Activated CD8-positive, alpha-beta memory T cell treated with anti-CD3 and anti-CD28 coated beads, Interleukin-2, amount 50 U/mL, for 48 hours (primary cell): ENCODE measurements at places on chromosomes 3 and 15.
A peak's percentile ranks its signal among the peaks of the same experiment; 100 is the strongest.

- DNase-seq: no peak
Measured at GRCh38 chr3:29597376-29598008, 316.6 kb downstream of the RBMS3 start.

DNA sequence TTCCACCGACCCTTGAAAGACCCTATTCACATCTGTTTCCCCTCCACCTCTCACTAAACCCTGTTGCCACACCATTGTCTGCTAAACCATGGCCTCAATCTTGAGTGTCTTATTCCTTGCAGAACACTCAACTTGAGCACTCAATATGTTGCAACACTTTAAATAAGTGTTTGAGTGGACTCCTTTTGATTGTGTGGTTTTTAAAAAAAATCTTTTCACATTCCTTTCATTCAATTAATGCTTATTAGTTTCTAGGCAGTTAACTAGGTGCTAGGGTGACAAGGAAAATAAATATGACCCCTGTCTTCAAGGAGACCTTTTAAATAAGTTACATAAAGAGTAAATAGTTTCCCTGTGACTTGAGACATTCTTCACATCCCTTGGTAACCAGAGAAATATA is 13.3 kb upstream of the HHLA2 start:
- no peak for DNase-seq

DNA sequence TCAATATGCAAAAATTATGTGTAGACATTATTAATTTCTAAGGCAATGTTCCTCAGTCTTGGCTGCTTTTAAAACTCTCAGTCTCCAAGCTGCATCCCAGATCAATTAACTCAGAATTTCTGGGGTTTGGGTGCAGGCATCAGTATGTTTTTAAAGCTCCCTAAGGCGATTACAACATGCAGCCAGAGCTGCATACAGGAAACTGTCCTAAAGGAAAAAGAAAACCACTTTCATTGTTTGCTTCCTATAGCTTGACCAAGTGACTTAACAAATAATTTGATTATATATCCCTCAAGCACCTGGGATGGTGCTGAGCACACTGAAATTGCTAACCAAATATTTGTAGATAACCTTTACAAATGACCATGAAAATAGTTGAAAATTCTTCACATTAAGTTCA is 194.7 kb downstream of the DTWD1 start:
- no peak for DNase-seq

DNA sequence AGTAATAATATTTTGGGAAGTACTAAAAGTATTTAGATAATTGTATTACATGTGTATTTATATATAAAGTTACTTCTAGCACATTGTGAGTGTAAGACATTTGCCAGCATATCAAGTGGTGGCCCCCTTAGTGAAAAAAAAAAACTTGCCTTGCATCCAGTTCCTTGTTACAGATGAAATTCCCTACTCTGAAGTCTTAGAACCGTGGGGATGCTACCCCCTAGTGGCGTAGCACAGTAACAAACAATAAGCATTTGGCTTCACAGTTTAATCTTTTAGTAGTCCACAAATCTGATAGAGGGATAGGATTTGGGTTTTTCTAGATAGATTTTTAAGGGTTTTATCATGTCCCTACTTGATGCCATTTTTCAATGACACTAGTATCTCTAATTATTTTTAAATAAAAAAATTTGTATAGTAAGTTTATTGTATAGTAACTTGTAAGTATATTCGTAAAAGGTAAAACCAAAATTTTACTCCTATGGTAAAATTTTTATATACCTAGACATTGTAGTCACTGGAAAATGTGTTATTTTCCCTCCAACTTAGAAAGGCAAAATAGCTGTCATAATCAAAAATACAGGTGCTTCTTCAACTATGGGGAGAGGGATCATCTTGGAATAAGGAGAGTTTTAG is 14.3 kb downstream of the SMC4 start:
- no peak for DNase-seq

DNA sequence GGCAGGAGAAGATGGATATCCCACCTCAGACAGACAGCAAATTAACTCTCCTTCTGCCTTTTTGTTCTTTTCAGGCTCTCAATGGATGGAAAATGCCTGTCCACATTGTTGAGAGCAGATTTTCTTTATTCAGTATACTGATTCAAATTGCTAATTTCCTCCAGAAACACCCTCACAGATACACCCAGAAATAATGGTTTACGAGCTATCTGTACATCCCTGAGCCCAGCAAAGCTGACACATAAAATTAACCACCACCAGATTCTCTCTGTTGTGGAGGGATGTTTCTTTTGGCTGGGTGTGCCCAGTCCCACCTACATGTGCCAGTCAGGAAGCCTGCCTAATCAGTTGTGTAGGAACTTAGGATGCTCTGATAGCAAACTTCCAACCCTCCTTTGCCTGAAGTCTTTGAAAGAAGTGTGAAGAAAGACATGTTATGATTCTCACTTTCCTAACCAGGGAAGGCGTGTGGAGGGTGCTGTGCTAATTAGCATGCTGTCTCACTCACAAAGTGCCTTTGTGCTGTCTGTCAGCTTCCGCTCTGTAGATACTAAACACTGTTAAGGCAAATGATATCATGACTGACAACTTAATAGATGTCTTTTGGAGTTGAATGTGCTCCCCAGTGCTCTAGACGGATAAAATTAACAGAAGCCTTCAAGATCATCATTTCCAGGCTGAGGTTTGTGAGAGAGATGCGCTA is 208.5 kb downstream of the CLSTN2 start:
- DNase-seq: no peak

- no peak for DNase-seq
Measured at GRCh38 chr3:26624209-26624765, 1.7 kb downstream of the LRRC3B start.

DNA sequence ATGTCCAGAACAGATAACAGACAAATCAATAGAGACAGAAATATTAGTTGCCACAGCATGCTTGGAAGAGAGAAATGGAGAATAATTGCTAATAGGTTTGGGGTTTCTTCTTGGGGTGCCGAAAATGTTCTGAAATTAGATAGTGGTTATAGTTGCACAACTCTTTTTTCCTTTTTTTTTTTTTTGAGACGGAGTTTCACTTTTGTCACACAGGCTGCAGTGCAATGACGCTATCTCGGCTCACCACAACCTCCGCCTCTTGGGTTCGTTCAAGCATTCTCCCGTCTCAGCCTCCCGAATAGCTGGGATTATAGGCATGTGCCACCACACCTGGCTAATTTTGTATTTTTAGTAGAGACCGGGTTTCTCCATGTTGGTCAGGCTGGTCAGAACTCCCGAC is 163.3 kb downstream of the PLCH1 start:
- no peak for DNase-seq

GRCh38 chr15:77825546-77825945 is 192.8 kb upstream of the LINGO1 start:
- no peak for DNase-seq

GRCh38 chr15:39344662-39345141 is 236.2 kb upstream of the THBS1 start:
- DNase-seq: no peak

DNA sequence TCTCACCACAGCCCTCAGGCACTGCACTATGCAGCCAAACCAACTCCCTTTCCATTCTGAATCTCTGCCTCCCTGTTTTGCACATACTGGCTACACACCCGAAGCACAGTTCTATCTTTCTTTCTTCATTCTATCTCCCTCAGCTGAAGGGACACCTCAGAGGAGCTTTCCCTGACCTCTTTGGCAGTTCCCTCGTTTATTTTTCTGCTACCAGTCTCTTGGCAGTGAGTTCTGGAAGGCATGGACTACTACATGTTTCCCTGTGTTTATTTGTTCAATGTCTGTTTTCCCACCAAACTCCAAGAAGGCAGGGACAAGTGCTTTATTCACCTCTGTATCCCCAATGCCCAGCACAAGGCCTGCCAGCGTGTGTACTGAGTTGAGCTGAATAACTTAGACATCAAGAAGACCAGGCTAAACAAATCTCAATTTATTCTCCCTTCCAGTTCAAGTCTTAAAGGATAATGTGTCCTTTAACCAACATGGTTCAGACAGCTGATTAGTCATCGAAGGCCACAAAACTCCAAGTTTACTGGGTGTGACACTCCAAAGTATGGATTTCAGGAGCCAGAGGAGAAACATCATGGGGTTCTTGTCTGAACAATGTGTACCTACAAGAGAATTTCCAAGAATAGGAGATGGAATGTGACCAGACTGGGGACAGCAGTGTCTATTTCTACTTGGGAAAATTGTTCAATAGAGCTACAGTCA is 260.1 kb upstream of the CTNNB1 start:
- DNase-seq: no peak

- DNase-seq: peak; percentile 91
Measured at GRCh38 chr3:66407611-66408218, 93.1 kb downstream of the LRIG1 start.

- DNase-seq: no peak
Measured at GRCh38 chr15:29770796-29771195, 51.5 kb downstream of the TJP1 start.

DNA sequence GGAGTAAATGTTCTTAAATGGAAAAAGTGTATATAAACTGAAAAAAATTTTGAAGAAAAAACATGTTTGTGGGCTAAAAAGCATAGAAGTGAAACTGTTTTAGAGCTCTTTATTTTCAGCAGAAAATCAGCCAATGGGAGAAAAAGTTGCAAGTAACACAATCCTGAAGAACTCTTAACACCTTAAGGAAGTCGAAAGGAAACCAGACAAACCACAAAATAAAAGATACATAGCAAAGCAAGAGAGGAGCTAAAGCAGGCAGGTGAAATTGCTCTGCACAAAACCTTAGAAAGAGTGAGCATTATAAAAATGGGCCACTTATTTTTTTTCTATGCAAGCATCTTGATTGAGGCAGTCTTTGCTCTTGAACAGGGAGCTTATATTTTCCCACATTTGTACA is 300.5 kb downstream of the RAP2B start:
- no peak for DNase-seq

- no peak for DNase-seq
Measured at GRCh38 chr15:36898536-36899126, 201.7 kb downstream of the MEIS2 start.

- peak; percentile 85 for DNase-seq
Measured at GRCh38 chr3:194633349-194634004, at the start of gene TMEM44. TSS of gene TMEM44 (minus strand) at chr3:194633419. CDS start at chr3:194633215, 204 bp downstream.

DNA sequence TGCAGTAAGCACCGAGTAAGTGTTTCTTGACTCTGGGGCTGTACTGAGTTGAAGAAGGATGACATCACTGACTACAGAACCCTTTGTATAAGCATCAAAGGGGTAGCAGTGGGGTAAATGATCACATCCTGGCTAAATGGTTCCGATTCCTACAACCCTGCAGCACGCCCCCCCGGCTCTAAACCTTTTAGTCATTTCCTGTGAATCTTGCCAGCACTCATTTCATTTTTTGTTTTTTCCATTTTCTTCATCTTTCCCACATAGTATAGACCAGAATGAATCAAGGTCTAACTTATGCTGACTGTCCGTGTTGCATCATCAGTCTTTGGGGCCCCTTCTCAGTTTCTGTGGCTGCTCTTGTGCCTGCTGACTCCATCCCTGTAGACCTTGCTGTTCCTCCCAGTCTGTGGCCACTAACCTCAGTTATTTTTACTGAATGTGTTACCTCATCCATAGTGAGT is 383.1 kb upstream of the TPRG1 start:
- DNase-seq: peak; percentile 68

GRCh38 chr3:186383026-186383993 is 21.3 kb upstream of the DGKG start:
- DNase-seq: no peak

- no peak for DNase-seq
Measured at GRCh38 chr3:194351952-194352536, 916 bp upstream of the CPN2 start.

- DNase-seq: no peak
Measured at GRCh38 chr3:40593351-40593750, 68.6 kb downstream of the ZNF621 start.

DNA sequence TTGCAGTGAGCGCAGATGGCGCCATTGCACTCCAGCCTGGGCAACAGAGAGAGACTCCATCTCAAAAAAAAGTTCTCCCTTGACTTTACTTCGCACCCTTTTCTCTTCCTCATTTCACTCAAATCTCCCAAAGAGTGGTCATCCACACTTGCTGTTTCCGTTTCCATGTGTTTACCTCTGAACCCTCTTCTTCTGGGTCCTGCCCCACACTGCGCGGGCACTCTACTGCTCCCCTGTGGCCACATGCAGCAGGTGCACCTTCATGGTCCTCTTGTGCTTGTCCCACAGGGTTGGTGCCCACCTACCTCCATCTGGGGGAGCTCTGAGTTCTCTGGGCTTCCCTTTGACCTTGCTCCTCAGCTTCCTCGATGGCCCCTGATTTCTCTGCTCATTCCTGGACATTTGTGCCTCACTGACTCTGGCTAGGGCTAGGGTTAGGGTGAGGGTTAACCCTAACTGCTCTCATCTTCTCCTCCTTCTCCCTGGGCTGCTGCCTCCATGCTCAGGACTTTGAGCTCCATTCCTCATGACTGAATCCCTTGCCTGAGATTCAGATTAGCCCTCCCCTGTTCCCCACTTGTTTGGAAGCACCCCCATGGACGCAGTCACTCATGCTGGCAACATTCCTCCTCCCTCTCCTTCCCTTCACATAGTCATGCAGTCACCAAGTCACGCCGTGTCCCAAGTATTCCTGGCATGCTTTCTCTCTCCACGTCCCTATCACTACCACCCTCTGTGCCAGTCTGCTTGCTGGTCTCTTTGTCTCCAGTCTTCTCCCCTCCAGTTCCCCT is 26.6 kb upstream of the KY start:
- DNase-seq: no peak

- DNase-seq: no peak
Measured at GRCh38 chr3:34858067-34858660, 781.2 kb upstream of the ARPP21 start.

DNA sequence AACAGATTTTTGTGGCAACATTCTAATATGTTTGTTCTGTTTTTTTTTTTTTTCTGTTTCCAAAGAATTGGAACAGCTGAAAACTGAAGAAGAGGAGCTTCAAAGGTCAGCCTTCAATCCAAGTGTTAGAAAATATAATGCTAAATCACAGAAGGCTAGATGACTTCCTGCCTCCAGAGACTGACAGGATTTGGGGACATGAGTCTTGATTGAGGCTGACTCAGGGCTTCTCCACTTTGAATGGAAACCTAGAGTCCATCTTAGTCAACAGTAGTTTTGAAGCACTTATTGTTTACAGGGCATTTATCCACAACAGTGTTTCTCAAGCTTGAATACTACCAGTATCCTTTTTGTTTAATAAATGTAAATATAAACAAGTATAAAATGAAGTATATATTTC is 44.5 kb upstream of the RAD51 start:
- DNase-seq: no peak

- DNase-seq: no peak
Measured at GRCh38 chr3:15781637-15782402, 16.0 kb downstream of the ANKRD28 start.

- DNase-seq: no peak
Measured at GRCh38 chr3:151873398-151873797, at the start of gene SUCNR1. TSS of gene SUCNR1 (plus strand) at chr3:151873643. CDS start at chr3:151879893, 6,250 bp downstream.
